Foreskin keratinocyte (primary cell): ENCODE measurements at places on chromosomes 4 and X.

DNA sequence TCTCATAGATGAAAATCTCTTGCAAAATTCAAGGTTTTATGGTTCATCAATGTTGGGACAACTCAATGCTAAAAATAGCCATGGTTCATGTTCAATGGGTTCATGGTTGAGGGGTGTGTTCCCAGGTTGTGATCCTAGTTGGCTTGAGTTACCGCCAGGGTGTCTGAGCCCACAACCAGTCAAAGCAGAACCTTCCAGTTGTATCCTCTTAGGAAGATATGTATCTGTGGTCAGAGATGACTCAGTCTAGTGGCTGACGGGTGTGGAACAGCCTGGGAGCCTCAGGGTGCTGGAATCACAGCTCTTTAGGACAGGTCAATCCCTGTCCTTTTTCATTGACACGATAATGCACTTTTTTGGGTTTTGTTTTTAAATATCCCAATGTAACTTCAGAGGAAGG is 192.3 kb upstream of the NR3C2 start:
- DNase-seq = peak; percentile 64

- DNase-seq = peak; percentile 6
These were observed 115.0 kb downstream of the TRIML1 start for GRCh38 chr4:188254211-188254610.

- DNase-seq = no peak
These were observed 149.3 kb upstream of the SLC4A4 start for GRCh38 chr4:71189471-71189870.

- DNase-seq = no peak
These were observed 10.5 kb downstream of the ANTXR2 start for GRCh38 chr4:80062527-80062926.

DNA sequence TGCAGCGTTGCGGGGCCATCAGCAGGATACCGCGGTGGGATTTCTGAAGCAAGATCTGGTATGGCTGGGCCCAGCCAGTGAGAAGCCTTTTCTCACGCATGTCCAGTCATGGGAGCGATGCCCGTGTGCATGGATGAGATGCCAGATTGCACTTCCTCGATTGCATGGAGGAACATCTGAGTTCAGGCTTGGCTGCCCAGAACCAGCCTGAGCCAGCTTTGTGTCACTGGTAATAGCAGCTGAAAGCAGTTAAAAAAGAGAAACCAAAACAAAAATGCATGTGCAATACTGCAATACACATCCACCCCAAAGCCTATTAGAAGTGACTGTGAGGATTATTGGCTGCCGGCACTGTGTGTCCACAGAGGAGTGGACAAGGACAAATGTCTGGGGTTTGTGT is 59.3 kb downstream of the PSAPL1 start:
- DNase-seq = no peak

DNA sequence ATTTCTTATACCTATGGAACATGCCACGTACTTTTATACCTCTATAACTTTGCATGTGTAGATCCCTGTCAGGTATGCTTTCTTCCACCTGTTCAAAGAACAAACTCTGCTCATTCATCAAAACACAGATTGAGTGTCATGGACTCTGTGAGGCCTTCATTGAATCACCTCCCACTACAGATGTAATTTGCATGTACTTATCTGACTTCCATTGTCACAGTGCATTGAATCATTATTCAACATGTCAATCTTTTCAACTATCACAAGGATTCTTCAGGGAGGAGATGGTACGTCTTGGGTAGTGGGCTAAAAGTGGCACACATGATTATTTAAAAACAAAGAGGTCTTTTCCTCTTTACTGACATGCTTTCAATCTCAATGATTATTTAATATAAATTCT is 24.1 kb downstream of the SPOCK3 start:
- DNase-seq = no peak

GRCh38 chr4:89156174-89156914 is 45.0 kb downstream of the TIGD2 start:
- DNase-seq = no peak

GRCh38 chr4:90121676-90122354 is 5.4 kb upstream of the CCSER1 start:
- no peak for DNase-seq

- DNase-seq = no peak
These were observed 92.7 kb upstream of the RPL34 start for GRCh38 chr4:108527723-108528122.

DNA sequence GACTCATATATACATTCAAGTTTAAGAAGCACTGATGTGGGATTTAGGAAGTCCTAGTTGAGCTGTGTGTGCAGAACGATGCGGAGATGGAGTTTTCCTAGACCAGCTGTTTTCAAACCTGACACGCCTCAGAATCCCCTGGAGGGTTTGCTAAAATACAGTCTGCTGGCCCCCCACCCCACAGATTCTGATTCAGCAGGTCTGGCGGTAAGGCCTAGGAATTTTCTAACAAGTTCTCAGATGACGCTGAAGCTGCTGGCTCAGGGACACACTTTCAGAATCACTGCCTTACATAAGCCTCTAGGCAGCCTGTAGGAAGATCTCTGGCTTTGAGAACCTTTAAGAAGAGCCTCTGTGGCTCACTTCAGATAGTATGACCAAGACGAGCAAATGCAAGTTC is 73.1 kb downstream of the PHEX start:
- DNase-seq = no peak

DNA sequence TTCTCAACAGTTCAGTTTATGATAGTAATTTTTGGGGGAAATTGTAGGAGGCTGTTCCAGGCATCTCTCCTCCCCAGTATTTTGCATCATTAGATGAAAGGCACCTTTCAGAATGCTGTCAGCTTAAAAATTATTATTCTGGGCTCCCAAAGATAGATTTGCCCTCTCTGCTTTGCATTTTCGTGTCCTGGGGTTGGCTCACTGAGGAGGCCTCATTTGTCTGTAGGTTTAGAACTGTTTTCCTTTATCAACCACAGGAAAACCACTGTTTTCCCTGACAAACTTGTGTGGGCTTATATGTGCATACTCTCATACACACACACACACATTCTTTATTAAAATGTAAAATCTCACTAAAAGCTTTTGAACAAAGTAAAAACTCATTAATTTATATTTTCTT is 197.2 kb upstream of the VCX3A start:
- DNase-seq = no peak

DNA sequence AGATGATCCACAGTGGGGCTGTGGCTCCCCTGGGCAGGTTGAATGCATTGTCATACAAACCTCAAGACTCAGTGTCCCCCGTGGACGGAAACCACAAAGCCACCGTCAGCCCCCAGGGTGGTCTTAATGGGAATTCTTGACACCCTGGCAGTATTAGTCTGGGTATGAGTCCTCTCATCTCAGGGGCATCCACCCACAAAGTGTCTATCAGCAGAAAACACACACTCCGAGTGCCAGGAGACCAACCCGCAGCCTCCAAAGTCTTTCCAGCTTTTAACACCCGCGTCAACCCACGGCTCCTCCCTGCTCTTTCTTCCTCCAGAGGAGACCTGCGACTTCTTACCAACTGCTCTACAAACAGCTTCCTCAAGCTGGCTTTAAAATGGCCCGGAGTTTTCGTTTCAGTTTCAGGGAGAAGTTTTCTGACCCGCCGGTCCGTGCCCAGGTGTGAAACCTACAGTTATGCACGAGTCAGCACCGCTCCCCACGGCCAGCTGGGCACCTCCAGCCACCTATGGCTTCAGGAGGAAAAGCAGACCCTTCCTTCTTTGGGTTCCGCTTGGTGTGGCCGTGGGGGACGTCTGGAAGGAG is 14.4 kb upstream of the ASMTL start:
- DNase-seq = no peak

GRCh38 chrX:71617742-71618141 is 569 bp downstream of the CXCR3 start:
- DNase-seq = no peak

GRCh38 chr4:117077760-117078159 is 7.6 kb downstream of the TRAM1L1 start:
- DNase-seq = no peak

DNA sequence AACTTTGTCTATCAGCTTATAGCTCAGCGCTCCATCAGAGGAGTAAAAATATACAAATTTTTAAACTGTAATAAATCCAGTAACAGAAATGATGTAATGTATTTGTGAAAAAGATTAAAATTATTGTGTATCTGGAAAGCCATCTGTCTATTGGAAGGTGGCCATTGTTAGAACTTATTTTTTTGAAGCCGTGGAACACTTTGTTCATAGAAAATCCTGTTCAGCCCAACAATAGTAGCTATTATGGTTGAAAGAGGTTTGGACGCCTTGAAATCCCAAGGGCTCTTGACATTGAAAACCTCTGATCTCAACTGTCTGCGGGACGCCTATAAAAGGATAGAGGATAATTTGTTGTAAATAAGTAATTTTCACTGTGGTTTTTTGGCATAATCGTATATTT is 98.3 kb downstream of the RAPGEF2 start:
- no peak for DNase-seq

- DNase-seq = no peak
These were observed 691 bp upstream of the USP46 start for GRCh38 chr4:52659722-52660261.

- no peak for DNase-seq
These were observed 115.8 kb upstream of the INPP4B start for GRCh38 chr4:142961866-142962265.

DNA sequence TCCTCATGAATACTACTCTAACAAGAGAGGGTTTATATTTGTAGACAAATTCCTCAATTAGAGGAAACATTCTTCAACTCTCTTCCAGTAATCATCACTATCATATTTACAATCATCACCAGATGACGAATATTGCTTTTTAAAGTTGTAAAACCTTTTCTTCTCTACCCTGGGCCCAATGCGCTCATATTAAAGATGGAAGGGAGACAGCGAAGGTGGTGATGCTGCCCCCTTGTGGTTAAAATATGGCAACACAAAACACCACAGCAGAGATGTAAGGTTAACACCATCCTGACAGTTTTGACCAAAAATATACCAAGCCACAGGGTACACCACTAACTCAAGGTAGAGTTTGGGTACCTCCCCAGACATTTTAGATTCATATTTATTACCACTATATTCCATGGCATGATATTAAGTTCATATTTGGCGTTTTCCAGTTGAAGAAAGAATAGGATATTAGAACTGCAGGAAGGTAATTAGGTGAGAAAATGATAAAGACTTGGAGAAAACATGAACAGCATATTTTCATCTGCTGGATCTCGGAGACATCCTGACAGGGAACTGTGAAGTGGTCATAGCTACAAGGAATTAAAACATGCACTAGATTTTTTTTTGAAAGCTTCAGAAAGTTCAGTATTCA is 72.8 kb downstream of the SLC9A7 start:
- DNase-seq = no peak

DNA sequence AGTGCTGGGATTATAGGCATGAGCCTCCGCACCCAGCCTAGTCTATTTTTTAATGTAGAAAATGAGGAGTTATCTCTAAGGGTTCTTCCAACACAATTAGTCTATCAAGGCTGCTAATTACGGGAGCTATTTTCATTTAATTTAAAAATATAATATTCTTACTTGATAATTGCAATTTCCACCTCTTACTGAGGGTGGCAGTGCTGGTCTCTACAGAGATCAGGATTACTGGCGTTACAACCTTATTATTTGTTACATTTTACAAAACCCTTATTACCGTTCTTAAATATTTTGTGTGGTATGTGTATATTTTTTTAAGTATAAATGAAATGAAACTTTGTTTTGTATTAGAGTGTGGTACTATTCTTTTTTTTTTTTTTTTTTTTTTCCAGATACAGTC is 17.6 kb upstream of the GK start:
- no peak for DNase-seq

DNA sequence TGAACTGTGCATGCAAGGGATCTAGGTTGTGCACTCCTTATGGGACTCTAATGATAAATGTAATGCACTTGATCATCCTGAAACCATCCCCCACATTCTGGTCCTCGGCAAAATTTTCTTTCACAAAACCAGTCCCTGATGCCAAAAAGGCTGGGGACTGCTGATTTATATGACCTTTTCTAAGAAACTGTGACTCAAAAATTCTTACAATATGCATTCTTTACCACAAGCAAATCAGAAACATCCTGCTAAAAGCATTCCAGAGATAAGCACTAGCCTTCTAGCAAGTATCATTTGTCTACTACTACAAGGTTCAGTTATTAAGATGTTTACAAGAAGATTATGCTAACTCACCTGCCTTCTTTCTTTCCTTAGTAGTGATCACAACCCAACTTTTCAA is 166.5 kb upstream of the PCDH7 start:
- no peak for DNase-seq

- no peak for DNase-seq
These were observed 96.1 kb downstream of the PHKA2 start for GRCh38 chrX:18887825-18888212.

GRCh38 chr4:169627307-169627706 is 6.9 kb downstream of the CLCN3 start:
- no peak for DNase-seq

DNA sequence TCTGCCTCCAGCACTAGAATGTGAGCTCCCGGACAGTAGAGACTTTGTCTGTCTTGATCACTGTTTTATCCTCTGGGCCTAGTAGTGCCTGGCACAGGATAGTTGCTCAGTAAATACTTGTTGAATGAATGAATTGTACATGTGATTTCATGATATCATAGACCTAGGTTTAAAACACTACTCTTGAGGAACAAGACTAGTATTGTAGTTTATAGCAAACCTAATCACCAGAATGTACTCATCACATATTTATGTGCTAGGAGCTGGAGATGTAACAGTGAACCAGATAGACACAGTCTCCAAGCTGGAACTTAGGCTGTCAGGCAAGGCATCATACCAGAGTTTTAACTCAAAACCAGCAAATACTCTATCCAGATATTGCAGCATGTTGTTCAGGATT is 23.5 kb downstream of the GAB3 start:
- no peak for DNase-seq

DNA sequence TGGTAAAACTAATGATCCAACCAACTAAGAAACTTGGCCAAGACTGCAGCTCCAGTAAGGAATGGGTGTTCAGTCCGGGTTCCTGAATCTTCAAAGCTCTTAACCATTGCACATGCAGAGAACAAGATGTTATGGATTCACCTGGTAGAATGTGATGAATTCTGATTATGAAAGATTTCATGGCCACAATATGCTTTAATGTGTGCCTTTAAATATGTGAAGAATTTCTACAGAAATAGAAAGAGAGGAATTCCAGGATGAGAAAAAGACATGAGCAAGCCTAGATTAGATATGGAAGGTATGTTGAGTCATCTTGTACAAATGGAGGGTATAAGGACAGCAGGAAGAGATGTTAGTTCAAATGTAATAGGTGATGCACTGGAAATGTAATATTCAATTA is 472.2 kb upstream of the TENM3 start:
- peak; percentile 47 for DNase-seq

DNA sequence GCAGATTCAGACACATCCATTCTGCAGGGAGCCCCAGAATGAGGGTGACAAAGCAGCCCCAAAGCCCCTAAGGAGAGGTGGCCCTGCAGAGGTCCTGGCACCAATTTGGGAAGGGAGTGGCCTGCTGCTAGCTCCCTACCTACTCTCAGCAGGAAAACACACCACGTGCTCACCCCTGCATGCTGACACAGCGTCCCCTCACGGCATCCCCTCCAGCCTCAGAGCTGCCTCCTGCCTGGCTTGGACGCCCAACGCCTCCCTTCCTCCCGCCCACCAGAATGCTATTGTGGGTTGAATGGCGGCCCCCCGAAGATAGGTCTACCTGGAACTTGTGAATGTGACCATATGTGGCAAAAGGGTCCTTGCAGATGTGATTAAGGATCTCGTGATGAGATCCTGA is 28.8 kb downstream of the ZFYVE28 start:
- no peak for DNase-seq

- DNase-seq = no peak
These were observed 33.4 kb downstream of the SYTL4 start for GRCh38 chrX:100698551-100698950.
